ENCODE measurements at places on chromosomes 6 and 20.

- ATAC-seq: no peak
Measured at GRCh38 chr20:4830259-4830658, 108.5 kb downstream of the PRND start.

GRCh38 chr6:116363759-116364158 is 7.0 kb upstream of the DSE start:
- no peak for ATAC-seq

DNA sequence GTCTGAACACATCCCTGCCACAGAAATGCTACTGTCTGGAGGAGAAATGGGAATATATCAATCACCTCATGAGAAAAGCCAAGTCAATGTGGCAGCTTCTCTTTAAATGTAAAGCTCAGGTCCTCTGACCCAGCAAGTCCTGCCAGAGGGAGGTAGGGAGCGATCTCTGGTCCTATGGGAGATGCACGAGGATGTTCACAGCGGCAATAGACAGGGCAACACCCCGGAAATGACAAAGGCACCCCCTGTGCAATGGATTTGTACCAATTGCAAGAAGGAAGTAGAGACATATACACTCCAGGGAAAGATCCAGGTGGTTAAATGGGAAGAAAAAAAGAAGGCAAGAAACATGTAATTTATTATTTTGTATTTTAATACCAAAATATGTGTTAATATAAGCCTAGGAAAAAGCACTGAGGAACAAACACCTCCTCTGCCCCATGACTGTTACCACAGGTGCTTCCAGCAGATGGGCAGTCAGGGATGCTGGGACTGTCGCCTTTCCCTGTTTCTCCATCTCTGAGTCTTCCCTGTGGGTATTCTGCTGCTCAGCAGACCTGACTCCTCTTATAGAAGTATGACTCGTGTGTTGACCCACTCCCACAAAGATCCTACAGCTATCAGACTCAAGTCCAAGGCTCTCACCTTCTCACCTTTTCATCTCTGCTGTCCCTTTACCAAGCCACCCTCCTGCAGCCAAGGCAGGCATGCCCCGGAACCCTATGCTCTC is 20.8 kb downstream of the ATP9A start:
- no peak for ATAC-seq

- no peak for ATAC-seq
Measured at GRCh38 chr6:29790626-29791025, 37.0 kb upstream of the HLA-G start.

- ATAC-seq: no peak
Measured at GRCh38 chr6:170555305-170555704, 1.1 kb downstream of the TBP start.

DNA sequence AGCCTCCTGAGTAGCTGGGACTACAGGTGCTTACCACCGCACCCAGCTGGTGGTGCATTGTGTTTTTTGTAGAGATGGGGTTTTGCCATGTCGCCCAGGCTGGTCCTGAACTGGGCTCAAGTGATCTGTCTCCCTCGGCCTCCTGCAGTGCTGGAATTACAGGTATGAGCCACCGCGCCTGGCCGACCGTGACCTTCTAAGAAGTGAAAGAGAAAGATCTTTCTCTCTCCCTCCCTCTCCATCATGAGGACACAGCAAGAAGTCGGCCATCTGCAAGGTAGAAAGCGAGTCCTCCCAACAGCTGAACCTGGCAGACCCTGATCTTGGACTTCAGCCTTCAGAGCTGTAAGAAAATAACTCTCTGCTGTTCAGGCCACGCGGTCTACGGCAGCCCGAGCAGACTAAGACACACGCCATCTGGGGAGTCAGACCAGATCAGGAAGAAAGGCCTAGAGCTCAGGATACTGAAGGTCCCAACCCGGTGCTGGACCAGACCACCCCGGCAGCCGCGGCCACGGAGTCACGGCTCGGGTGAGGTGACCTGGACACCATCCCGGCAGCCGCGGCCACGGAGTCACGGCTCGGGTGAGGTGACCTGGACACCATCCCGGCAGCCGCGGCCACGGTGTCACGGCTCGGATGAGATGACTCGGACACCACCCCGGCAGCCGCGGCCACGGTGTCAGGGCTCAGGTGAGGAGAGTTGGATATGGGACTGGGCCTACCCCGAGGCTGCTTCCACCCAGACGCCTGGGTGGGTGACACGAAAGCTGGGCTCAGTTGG is 9.6 kb downstream of the GMEB2 start:
- ATAC-seq: no peak
